ENCODE measurements at places on chromosomes 13 and 19. TPM values are rescaled to one million over a fixed set of nuclear protein-coding genes. Genes with fewer than 3 reads are reported as not detected.

Gene MLLT1
- 67.5 TPM for total RNA-seq

Gene CA11
- total RNA-seq: 46.2 TPM

GRCh38 chr19:1624458-1624857, 19.2 kb upstream of the UQCR11 start:
- DNase-seq: peak; percentile 54

DNA sequence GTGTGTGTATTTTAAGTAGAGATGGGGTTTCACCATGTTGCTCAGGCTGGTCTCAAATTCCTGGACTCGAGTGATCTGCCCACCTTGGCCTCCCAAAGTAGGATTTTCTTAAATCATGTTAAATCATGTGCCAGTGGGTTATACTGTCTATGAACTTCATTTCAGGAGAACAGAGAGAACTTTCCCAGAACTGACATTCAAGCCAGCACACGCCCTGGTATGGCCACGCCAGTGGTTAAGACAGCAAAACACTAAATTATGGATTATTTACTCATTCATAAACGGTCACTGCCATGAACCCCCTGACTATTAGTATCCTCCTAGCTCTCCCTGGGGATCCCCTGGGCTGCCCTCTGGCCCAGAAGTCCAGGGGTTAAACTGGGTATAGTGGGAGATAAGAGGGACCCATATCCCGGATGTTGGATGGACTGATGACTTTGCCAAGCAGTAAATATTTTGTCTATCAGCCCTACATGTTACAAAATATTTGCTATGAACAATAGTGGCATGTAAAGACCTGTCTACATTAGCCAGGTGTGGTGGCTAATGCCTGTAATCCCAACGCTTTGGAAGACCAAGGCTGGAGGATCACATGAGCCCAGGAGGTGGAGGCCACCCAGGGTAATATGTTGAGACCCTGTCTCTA, 16.1 kb upstream of the STRN4 start:
- no peak for DNase-seq

- DNase-seq: no peak
Measured at GRCh38 chr13:114021464-114022308, 47.8 kb upstream of the C13orf46 start.

- no peak for DNase-seq
Measured at GRCh38 chr19:10292789-10293636, 3.3 kb downstream of the ICAM5 start.

- DNase-seq: peak; percentile 31
Measured at GRCh38 chr19:46210669-46211068, 18.9 kb upstream of the IGFL1 start.

DNA sequence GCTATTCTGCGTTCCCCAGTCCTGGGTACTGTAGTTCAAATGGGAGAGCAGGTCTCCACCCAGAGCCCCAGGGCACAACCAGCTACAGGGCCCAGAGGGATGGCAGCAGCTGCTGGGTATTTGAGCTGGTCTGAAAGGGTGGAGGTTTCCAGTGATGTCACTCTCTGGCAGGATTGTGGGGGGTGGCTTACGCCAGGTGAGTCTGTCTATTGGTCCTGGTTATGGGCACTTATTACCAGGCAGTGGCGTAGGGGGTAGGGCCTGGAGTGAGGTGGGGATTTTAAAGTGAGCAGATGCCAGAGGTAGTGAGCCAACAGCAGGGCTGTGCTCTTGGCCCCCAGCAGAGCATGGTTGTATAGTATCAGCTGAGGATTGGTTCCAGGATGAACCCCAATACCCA, 6.2 kb downstream of the RPS19 start:
- no peak for DNase-seq

DNA sequence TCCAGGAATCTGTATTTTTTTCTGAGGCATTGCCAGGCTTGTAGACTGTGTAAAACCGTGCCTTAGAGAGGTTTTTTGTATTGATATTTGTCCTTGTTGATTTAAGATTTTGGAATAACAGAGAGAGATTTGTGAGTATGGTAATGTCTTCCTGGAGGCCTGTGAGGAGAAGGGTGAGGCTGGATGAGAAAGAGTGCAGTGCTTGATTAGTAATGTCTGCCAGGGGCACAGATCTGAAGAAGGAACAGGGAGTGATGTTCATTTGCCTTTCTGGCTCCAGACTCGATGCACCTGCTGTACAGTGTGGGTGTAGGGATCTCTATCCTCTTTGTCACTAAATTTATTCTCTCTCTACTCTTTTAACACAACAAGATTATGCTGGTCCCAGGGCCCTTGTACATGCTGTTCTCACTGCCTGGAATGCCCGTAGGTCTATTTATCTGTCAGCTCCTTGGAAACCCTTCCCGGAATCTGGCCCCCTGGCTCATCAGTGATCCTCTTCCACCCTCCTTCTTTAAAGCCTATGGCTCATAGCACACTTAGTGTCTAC, 4.2 kb downstream of the FIZ1 start:
- no peak for DNase-seq

All from mucosa of gallbladder (tissue), 1 donor.